ENCODE measurements at places on chromosomes 13 and 19.
A peak's percentile ranks its signal among the peaks of the same experiment; 100 is the strongest.

DNA sequence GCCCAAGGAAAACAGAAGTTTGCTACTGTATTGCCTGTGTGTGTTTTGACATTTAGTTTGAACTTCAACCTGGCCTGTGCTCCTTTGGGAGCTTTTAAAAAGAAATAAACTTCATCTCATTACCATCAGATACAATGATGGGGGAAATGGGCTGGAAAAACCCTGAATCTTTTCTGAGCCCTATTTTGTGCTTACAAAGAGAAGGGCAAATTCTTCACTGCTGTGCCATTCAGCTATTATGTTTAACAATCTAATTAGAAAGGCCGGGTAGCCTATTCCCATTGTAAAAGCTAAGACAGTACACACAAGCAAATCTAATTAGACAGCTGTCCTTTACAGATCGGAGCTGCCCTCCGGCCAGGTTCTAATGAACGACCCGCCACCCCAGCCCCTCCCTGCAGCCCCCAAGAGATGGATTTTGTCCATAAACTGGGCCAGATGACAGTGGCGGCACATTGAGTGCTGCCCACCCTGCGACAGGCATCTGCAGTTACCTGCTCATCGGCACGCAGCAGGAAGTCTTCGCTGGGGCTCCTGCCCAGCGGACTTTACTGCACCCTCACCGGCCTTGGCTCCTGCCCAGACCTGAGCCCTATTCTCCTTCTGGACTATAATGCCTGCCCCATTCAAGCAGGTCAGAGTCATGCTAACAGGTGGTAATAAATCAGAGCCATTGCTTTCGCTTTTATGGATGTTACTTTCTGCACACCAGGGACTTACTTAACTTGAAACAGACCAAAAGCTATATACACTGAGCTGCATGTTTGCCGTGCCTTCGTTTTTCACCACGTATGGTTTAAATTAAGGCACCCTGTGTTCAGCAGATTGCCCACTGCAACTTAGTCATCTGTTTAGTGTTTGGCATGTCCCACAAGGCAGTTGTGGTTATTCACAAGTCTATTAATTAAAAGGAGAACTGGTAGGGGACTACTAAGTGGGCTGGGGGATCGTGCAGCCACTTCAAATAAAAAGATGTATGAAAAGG, 549.6 kb downstream of the FGF9 start:
- no peak for DNase-seq

- no peak for DNase-seq
Observed at GRCh38 chr13:23674795-23675640, 104.8 kb downstream of the TNFRSF19 start.

DNA sequence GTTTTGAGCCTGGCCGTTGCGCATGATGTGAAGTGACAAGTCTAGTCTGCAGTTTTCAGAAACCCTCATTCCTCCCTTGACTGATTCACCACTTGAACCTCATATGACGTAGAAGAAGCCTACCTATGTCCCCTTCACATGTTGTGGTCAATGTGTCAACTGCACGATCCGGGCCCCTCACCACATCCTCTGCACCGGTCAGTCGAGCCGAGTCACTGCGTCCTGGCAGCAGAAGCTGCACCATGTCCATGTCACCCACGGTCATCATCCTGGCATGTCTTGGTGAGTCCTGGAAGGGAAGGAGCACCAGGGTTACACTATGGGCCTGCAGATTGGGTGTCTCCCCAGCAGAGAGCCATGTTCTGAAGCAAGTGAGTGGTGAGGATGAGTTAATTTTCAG, at the start of gene KIR2DL4:
Gene KIR2DL4 (plus strand): TSS at position 201 of the 400 bp plus-strand sequence. CDS start 42 bp downstream, at position 243.
- no peak for DNase-seq

- DNase-seq = no peak
Observed at GRCh38 chr13:92012787-92013186, 614.4 kb downstream of the GPC5 start.

- no peak for DNase-seq
Observed at GRCh38 chr19:5590865-5591154, 23.1 kb upstream of the TINCR start.

DNA sequence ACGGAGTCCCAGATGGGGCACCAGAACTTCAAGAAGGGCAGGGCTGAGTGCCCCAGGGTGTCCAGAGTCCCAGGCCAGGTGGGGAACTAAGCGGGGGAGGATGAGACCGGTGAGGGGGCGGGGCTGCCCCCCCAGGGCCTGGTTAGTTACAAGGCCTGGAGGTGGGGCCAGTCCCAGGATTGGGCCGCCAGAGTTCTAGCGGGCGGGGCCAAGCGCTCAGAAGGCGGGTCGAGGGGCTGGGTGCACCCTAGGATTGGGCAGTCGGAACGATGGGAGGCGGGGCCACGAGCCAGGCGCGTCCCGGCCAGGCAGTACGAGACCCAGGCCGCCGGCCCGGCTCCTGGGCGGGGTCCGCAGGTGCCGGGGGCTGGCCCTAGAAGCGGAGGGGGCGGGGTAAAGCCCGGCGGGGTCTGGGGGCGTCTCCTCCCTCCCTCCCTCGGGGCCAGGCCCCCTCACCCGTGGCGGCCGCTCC, 571 bp downstream of the ZNF653 start:
- DNase-seq = peak; percentile 98

DNA sequence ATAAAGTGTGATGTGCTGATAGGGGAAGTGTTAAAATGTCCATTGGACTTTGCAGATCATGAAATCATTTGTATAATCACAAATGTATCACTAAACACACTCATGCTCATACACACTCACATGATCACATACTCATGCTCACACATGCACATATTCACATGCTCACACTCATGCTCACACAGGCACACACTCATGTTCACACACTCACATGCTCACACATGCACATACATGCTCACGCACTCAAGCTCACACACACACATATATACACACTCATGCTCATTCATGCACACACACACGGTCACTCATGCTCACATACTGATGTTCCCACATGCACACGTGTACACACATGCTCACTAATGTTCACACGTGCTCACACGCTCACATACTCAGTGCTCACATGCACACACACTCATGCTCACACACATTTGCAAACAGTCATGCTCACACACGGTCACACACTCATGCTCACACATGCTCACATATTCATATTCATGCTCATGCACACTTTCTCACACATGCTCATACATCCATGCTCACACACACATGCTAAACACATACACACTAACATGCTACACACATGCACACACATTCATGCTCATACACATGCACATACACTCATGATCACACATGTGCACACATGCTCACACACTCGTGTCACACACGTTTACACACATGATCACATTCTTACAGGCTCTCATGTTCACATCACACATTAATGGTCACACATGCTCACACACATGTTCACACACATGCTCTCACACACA, 116.7 kb upstream of the GJB6 start:
- no peak for DNase-seq

GRCh38 chr19:40466219-40466984, 399 bp upstream of the SPTBN4 start:
- DNase-seq = peak; percentile 27

GRCh38 chr19:17339088-17339741, 1.9 kb downstream of the GTPBP3 start:
- DNase-seq = no peak

GRCh38 chr13:43469791-43470190, 317.0 kb downstream of the ENOX1 start:
- DNase-seq = no peak

GRCh38 chr13:34145061-34145460, 327.1 kb downstream of the RFC3 start:
- DNase-seq = no peak

DNA sequence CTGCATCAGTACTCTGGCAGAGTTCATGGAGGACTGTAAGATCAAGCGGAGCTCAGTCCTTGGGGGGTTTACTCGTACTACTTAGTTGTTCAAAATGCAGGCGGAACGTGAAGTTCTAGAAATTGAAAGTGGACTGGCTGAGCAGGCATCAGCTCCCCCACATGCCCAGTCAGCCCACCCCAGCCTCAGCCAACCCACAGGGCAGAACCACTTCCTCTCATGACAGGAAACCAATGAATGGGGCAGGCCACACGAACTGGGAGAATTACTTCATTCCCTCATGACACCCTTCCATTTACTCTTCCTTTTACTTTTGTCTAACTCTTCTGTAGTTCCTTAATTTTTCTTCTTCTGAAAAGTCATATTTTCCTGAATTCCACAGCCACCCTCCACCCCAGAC, 71.9 kb downstream of the FLT1 start:
- no peak for DNase-seq

DNA sequence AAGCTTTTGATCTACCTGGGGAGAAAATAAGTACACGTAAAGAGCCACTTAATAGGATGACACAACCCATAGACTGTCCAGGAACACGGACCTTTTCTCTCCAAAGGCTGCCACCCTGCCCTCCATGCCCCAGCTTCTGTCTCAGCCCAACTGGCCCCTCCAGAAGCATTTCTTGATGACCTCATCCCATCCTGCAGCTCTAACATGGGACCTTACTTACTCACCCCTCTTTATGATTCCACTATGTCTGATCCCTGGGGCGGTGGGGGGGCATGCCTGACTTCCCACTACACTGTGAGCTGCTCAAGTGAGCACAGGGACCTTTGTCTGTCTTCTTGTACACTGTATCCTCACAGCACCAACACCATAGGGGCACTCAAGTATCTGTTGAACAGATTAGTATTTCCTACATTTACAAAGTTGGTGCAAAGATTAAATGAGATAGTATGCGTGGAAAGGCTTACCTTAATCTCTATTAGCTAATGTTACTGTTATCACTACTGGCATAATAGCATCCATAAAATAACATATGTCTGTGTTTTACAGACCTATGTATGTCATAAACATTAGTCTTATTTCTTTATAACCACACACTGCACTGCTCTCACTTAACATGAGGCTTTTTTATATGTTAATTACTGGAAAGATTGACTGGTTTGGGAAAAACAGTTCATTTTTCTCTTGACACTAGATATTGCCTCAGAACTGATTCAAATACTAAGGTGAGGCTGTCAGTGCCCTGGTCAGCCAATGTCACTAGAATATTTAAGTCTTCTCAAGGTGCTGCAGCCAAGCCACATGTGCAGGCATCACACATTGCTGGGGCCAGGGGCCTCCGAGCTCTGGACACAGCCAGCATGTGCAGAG, 100.9 kb downstream of the FOXO1 start:
- DNase-seq = no peak

GRCh38 chr13:41019578-41020347, 647 bp upstream of the ELF1 start:
- DNase-seq = no peak
